ENCODE measurements at places on chromosomes 4 and X.
A peak's percentile ranks its signal among the peaks of the same experiment; 100 is the strongest.

DNA sequence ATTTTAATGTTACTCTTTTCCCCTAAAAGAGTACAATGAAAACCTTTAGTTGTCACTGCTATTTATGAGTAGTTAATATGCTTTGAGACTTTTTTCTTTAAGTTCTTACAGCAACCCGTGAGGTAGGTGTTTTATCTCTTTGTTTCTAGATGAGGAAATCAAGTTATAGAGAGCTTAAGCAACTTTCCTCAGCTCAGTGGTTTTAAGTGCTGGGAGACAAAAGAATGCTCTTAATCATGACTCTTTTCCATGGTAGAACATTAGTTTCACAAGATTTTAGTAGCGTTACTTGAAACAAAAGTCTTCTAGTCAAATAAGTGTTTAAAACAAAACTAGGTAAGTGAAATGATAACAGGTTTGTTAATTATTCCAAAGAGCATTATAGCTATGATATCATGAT, 354.7 kb upstream of the PITX2 start:
- no peak for DNase-seq

DNA sequence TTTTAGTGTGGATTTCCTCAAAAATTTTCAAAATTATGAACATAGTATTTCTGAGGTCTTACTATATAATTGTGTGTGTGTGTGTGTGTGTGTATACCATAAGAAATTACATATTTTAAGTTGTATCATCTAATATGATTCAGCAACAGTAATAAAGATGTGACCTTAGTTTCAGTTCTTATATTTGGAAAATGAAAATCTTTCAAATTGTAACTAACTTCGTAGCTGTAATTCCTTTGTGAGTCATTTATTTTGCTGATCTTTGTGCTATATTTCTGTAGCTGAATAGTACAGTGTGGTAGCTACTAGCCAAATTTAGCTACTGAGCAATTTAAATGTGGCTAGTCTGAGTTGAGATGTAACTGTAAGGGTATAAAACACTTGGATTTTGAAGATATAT, 116.4 kb downstream of the RAP1GDS1 start:
- DNase-seq: no peak

DNA sequence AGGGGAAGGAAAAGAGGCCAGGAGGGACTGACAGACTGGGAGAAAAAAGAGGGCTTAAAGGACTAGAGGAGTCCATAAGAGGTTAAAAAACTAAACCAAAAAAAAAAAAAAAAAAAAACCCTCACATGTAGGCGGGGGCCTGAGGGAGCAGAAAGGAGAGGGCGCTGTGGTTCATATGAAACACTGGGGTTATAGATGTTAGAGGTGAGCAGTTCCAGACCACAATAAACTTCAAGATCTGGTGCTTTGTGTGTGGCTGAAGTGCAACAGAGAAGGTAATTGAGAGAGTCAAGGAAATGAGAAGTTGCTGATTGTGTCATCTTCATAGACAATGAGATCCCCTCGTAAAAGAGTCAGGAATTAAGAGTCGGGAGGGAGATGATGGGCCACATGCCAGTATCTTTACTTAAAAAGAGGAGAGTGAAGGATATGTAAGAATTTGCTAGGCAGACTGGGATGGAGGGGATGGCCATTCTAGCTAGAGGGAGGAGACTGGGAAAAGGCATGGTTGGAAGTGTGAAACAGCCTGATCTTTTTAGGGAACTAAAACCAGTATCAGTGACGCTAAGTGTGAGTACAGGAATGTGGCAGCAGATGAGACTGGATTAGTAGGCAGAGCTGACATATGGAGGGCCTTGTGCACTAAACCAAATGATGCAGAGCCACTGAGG, 18.4 kb upstream of the OGT start:
- no peak for DNase-seq

GRCh38 chrX:124940531-124940930, 379.1 kb upstream of the TEX13C start:
- no peak for DNase-seq

- DNase-seq: no peak
Measured at GRCh38 chr4:140777386-140777785, 21.2 kb upstream of the TBC1D9 start.

DNA sequence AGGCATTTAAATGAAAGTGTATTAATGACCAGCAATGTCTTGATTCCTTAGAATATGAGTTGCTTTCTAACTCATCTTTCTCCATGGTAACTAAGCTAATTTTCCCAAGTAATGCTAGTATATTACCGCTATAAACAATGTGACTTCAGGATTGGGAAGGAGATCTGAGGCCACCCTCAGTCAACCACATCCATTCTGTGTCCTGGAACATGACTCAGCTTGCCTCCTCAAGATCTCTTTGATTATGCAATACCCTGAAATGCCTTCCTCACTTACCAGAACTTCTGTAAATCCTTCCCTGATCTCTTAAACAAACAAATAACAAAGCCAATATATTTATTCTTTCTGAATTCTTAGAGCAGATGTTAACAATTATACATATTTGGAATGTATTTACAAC, 1495.5 kb downstream of the PCDH18 start:
- DNase-seq: no peak

DNA sequence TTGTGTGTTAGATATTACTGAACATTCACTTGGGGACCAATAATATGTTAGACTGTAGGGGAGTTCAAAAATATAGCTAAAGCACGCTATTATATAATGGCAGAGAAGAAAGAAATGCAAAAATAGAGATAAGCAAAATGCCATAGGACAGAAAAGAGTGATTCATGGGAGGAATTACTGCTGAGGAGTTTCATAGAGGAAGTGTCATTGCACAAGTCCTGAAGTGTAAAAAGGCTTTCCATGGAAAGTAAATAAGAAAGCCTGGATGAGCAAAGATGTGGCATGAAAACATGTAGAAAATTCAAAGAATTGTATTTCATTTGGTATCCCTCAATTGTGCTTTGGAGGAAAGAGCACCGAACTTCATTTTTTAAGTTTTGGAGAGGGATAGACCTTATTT, 14.5 kb downstream of the HMGB2 start:
- no peak for DNase-seq

DNA sequence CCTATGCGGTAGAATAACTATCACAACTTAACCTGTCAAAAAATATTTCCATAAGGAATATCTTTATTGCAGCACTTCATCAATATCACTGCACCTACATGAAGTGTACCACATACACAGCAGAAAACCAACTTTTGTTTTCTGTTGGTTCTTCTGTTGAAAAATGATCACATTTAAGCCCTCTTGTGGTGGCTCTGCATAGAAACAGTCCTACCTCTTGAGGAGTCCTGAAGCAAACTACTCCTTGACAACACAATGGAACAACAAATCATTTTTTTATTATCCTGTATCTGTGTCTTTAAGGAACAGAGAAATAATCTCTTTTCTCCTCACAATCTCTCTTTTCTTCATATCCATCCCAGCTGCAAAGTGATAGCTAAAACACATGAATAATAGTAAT, 39.8 kb upstream of the ATOH1 start:
- no peak for DNase-seq

DNA sequence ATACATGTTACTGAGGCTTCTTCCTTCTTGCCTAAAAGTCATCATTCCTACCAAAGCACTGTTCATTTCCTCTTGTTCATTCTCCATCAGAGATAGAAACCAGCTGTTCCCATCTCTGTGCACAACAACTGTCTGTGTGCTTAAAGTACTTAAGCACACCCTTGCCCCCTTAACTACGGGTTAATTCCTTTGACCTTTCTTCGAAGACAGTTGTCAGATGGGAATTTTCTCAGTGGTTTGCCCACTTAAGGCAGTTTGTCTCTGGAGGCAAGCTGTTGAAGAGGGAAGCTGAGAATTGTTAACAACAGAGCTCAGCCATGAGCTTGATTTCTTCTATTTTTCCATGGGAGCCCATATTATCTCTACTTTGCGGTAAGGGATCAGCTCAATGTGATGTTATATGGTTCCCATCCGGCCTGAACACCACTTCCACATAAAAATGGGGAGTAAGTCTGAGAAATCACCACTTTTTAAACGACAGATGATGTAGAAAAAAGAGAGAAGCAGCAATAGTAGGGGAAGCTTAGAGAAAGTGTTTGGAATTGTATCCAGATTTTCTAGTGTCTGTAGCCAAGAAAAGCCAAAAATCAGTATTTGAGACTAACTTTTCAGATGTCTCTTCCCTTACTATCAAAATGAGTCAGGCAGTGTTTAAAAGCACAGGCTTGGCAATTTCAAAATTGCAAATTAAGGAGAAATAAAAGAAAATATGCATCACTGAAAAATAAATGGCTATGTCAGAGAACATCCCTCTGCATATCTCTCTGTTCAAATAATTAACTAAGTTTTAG, 194.4 kb downstream of the SLIT2 start:
- DNase-seq: no peak

- DNase-seq: no peak
Measured at GRCh38 chrX:107851215-107851614, 25.5 kb downstream of the MID2 start.

DNA sequence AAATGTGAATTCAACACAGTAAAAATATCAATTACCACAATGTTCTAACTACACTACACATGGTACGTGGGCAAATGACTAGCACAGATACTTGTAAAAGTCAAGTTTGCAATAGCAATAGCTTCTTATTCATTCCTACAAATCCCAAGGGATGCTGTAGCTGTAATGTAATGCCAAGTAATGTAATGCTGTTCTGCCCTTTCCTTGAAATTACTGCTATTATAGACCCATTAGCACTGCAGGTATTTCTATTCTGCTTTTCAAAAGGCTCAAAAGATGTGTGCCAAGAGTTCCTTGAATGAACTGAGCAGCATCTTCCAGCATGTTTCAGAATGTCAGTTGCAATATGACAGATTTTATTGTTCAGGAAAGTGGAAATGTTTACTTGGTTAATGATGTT, 129.9 kb upstream of the BANK1 start:
- DNase-seq: no peak

- DNase-seq: no peak
Measured at GRCh38 chrX:110045421-110045820, 42.5 kb downstream of the TMEM164 start.

GRCh38 chr4:153137677-153138630, 66.3 kb upstream of the TRIM2 start:
- DNase-seq: peak; percentile 83

DNA sequence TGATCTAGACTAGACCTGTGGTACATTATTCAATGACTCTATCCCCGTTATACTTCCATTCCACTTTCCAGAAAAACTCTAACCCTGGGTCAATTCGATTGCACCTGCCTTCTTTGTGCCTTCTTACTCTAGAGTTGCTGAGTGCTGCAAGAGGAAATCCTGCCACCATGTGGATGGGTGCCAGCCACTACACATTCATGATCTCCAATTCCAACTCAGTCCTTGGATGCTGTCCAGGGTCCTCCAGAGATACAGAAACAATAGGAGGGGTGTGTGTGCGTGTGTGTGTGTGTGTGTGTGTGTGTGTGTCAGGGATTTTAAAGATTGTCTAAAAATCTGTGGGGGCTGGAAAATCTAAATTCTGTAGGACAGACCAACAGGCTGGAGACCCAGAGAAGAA, 42.9 kb upstream of the INTS6L start:
- peak; percentile 2 for DNase-seq

DNA sequence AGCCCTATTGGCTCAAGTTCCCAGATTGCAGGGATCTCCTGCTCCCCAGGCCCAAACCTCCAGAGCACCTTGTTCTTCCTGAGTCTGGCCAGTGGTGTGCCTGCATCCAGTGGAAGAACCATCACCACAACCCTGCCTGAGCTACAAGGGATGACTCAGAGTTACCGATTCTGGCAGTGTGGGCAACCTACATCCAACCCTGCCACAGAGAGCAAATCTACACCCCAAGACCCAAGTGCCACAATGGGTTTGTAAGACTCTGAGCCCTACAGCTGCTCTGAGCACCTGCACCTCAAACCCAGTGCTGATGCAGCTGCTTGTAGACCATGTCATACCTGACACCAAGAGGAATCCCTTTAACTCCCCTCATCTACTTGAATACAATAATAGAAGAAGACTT, 110.0 kb downstream of the SOWAHB start:
- DNase-seq: no peak

DNA sequence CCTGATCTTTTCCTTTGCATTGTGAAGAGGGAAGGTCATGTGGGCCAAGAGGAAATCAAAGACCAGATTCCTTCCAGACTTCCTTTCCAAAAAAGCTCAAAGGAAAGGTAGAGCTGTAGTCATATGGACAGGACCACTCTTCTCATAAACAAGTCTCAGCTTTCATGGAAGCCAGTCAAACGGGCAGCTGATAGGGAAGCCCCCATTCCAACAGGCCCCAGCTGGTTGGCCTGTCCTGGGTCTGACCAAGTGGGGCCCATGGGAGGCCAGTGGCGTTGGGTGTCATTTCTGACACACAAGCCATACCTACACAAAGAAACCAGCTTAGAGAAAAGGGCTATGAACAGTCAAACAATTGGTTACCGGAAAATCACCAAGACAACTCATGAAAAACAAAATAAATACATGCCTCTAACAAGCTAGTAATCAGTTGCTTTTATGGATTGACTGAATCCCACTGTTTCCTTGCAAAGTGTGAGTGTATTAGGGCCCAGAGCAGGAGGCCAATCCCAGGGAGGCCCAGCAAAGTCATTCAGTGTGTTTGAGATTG, 149.6 kb upstream of the MAMLD1 start:
- DNase-seq: no peak

GRCh38 chr4:146347822-146348221, 133.5 kb downstream of the REELD1 start:
- DNase-seq: no peak

DNA sequence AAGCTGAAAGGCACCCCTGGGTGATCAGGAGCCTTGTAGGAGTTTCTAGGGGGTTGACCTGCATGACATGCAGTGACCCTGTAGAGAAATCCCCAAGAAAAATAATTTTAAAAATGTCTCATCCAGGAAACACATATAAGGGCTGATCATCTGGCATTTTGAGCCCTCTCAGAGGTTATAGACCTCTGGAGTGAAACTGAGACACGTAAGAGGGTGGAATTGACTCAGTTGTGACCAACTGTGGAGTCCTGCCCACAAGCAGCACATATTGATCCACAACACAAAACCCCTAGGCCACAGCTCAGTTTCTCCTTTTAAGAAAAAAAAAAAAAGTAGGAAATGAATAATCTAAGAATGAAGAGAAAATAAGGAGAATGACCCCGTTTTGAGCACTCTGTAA, 32.5 kb upstream of the MTMR8 start:
- DNase-seq: no peak

- DNase-seq: peak; percentile 87
Measured at GRCh38 chr4:81466841-81467671, 4.7 kb downstream of the RASGEF1B start.

GRCh38 chr4:90127223-90127705, at the start of gene CCSER1:
CCSER1 (plus strand) TSS chr4:90127394.
- peak; percentile 4 for DNase-seq

DNA sequence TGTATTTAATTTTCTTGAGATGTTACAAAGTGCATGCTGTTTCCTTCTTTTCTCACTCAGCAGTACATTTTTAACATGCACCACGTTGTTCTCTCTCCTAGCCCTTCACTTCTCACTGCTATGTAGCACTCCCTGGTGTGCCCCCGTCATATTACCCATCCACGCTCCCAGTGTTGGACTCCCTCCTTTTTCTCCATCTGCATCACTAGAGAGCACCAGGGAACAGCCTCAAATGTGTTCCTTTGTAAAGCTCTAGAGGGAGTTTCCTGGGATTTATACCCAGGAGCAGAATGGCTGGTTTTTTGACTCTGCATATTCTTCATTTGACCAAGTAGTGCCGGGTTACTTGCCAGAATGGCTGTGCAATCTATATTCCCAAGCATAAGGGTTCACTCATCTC, 240.3 kb upstream of the ANXA3 start:
- no peak for DNase-seq

All from hematopoietic multipotent progenitor cell treated with erythropoietin and hydrocortisone succinate and interleukin-3 and kit ligand, for 15 days (in vitro differentiated cells).